ENCODE measurements at places on chromosomes 1 and 21. TPM values are rescaled to one million over a fixed set of nuclear protein-coding genes. Genes with fewer than 3 reads are reported as not detected.

OPTC gene
- total RNA-seq, result not detected

RNU11 gene
- not detected for total RNA-seq

IL20 gene
- not detected for total RNA-seq

SYT14 gene
- 25.1 TPM for total RNA-seq

LYPD8 gene
- not detected for total RNA-seq

SPRR2F gene
- 0.22 TPM for total RNA-seq

FCGR1A gene
- 13.8 TPM for total RNA-seq

SERINC2 gene
- total RNA-seq, result 2.3 TPM

GJA5 gene
- total RNA-seq, result 27.5 TPM

ADGRL2 gene
- total RNA-seq, result 111 TPM

APOBEC4 gene
- total RNA-seq, result 0.66 TPM

KRTAP13-2 gene
- not detected for total RNA-seq

ZNF593OS gene
- total RNA-seq, result not detected

DNA sequence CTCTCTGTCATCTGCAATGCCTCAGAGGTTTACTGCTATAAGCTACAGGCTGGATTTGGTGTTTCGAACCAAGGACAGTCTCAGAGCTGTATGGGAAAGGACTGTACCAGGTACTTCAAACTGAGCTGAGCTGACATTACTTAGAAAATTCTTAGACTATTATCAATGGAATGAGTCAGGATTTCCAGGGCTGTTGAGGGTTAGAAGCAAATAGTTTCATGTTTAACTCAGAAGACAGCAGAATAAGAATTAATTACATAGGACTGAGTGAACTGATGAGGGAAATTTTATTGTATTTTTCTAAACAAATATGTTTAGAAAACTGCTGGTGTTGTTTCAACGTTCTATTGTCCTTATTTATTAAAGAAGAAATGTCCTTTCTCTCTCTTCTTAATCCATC, 74.3 kb upstream of the CAPZB start:
- H3K27me3 ChIP-seq, result no peaks in the 10 kb centered on the region
- H3K27ac ChIP-seq, result no peak overlapping the region
- H3K4me1 ChIP-seq, result peaks cover 7% of the 10 kb centered on the region
- H3K36me3 ChIP-seq, result no peaks in the 10 kb centered on the region
- no peak overlapping the region for H3K4me3 ChIP-seq

- H3K36me3 ChIP-seq, result no peaks in the 10 kb centered on the region
- DNase-seq, result no peak
- no peak overlapping the region for H3K27ac ChIP-seq
- H3K4me1 ChIP-seq, result no peaks in the 10 kb centered on the region
- no peaks in the 10 kb centered on the region for H3K27me3 ChIP-seq
Observed at GRCh38 chr1:221373795-221374194, 368.1 kb downstream of the DUSP10 start.

- H3K4me3 ChIP-seq, result no peak overlapping the region
- H3K27me3 ChIP-seq, result no peaks in the 10 kb centered on the region
- no peaks in the 10 kb centered on the region for H3K4me1 ChIP-seq
- peaks cover 3% of the 10 kb centered on the region for H3K36me3 ChIP-seq
- DNase-seq, result no peak
Observed at GRCh38 chr1:113793878-113794834, 18.1 kb downstream of the RSBN1 start.

DNA sequence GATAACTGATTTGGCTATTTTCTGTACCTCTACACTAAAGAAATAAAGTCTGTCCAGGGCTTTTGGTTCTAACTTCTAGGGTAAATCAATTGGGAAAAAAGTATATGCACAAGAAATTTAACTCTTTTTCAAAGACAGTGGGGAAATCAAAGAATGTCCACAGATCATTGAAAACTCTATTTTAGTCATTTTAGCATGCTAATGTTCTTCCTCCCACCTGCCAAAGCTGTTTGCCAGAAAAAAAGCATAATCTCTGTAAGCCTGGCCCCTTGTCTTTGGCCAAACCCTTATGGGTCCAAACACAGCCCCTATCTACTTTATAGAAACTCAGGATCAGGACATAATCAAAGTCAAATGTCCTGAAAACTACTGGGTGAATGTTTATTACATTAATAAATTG, 302.2 kb upstream of the ESRRG start:
- H3K4me1 ChIP-seq, result peaks cover 4% of the 10 kb centered on the region
- H3K27ac ChIP-seq, result no peak overlapping the region
- H3K27me3 ChIP-seq, result no peaks in the 10 kb centered on the region
- H3K4me3 ChIP-seq, result no peak overlapping the region

GRCh38 chr1:6417961-6418667, 1.6 kb downstream of the HES2 start:
- peaks cover 30% of the 10 kb centered on the region for H3K4me1 ChIP-seq
- H3K36me3 ChIP-seq, result no peaks in the 10 kb centered on the region
- DNase-seq, result no peak
- peaks cover 82% of the 10 kb centered on the region for H3K27me3 ChIP-seq
- no peak overlapping the region for H3K4me3 ChIP-seq

GRCh38 chr1:21651214-21652042, 17.7 kb downstream of the RAP1GAP start:
- no peaks in the 10 kb centered on the region for H3K27me3 ChIP-seq
- H3K4me3 ChIP-seq, result peak overlapping the region; percentile 50
- H3K27ac ChIP-seq, result peak overlapping the region; percentile 80
- peaks cover 78% of the 10 kb centered on the region for H3K4me1 ChIP-seq
- peaks cover 22% of the 10 kb centered on the region for H3K36me3 ChIP-seq

- no peak for DNase-seq
- H3K36me3 ChIP-seq, result no peaks in the 10 kb centered on the region
- no peak overlapping the region for H3K27ac ChIP-seq
- peaks cover 6% of the 10 kb centered on the region for H3K4me1 ChIP-seq
- H3K27me3 ChIP-seq, result no peaks in the 10 kb centered on the region
Observed at GRCh38 chr1:17250601-17251000, 1.7 kb downstream of the PADI3 start.

DNA sequence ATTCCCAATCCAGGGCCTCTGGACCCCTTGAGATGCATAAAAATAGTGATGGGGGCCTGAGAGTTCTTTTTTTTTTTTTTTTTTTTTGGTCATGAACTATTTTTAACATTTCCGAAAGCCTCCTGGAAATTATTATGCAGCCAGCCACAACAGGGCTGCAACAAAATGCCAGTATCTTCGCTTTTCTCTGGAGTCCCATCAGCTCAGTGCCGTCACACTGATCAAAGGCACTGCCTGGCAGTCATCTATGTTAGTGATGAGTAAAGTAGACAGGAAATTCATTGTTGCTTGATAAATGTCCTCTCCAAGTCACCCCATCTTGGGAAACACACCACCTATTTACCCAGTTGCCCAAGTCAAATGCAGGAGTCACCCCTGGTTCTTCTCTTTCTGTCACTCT, 15.2 kb upstream of the PEF1 start:
- no peaks in the 10 kb centered on the region for H3K27me3 ChIP-seq
- DNase-seq, result no peak
- H3K27ac ChIP-seq, result no peak overlapping the region
- H3K36me3 ChIP-seq, result peaks cover 60% of the 10 kb centered on the region
- H3K4me1 ChIP-seq, result peaks cover 13% of the 10 kb centered on the region
- H3K4me3 ChIP-seq, result no peak overlapping the region

- no peak overlapping the region for H3K4me3 ChIP-seq
- no peak for DNase-seq
- H3K4me1 ChIP-seq, result peaks cover 11% of the 10 kb centered on the region
- H3K27ac ChIP-seq, result no peak overlapping the region
- no peaks in the 10 kb centered on the region for H3K36me3 ChIP-seq
- H3K27me3 ChIP-seq, result no peaks in the 10 kb centered on the region
Observed at GRCh38 chr1:182653986-182654385, 30.4 kb downstream of the RGS8 start.

- H3K27me3 ChIP-seq, result no peaks in the 10 kb centered on the region
- DNase-seq, result no peak
- no peaks in the 10 kb centered on the region for H3K4me1 ChIP-seq
- no peak overlapping the region for H3K4me3 ChIP-seq
- H3K36me3 ChIP-seq, result no peaks in the 10 kb centered on the region
- no peak overlapping the region for H3K27ac ChIP-seq
Observed at GRCh38 chr1:4309676-4310320, 344.6 kb upstream of the AJAP1 start.

DNA sequence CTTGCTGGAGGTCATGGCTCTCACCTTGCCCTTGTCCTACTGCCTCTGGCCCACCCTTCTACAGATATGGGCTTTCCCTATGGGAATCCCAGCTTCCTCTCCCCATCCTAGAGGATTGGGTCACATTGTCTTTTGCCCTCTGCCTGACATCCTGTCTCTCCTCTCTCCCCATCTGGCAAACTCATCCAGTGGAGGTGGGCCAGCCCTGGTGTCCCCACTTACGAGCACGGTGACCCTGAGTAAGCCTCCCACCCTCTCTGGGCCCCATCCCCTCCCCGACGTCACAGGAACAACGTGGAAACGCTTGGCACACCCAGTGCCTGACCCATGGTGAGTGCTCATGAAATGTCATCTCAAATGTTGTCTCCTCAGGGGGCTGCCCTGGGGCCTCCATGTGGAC, 56.1 kb upstream of the ID3 start:
- no peak for DNase-seq
- H3K27ac ChIP-seq, result no peak overlapping the region
- H3K36me3 ChIP-seq, result no peaks in the 10 kb centered on the region
- H3K27me3 ChIP-seq, result peaks cover 9% of the 10 kb centered on the region
- H3K4me1 ChIP-seq, result peaks cover 5% of the 10 kb centered on the region

DNA sequence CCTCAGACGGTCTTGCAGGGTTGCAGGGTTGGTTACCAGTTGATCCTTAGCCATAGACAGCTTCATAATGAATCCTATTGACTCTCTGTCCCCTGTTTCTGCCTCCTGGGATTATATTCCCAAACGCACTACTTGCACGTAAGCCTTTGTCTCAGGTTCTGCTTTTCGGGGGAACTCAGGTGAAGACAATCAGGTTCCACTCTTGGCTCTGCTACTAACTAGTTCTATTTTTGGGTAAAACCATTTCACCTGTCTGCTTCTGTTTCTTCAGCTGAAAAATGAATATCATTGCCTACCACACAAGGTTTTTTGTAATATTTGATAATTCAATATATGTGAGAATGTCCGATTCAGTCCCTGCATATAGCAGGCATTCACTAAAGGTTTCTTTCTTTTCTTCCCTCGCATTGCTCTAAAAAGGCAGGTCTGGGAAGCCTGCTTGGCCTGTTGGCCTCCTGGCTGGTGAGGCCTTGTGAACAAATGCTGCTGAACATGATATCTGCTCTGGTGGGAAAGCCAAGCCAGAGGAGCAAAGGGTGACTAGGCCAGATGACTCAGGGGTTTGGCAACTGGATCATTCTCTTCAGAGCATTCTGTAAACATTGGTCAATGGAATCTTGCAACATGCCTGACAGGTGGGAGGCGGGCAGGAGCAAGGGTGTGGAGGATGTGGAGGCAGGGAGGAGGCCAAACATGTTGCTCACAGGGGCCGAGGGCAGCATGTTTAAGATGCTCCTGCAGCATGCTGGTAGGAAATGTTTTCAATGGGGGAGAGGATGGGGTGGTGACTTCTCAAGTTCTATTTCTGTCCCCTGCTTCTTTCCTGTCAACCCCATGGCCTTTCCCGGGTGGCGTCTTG, 23.8 kb downstream of the IER5 start:
- no peak for DNase-seq
- no peak overlapping the region for H3K4me3 ChIP-seq

DNA sequence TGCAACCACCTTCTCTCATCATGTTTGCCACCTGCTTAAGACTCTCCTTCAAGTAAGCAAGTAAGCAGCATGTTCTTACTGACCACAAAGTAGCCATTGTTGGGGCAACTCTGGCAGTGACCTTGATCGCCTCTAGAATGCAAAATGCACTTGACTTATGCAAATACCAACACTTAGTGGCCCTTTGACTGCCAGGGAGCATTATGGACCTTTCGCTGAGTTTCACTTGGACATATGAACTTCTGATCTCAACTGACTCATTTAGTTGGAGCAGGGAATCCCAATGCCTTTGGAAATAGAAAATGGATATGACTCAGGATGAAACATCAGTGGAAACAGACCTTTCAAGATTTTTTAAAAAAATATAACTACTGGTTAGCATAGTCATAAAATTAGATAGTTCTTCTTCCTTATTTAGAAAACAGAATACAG, 6.1 kb upstream of the PLA2G5 start:
- no peaks in the 10 kb centered on the region for H3K27me3 ChIP-seq
- H3K36me3 ChIP-seq, result no peaks in the 10 kb centered on the region
- no peak for DNase-seq

DNA sequence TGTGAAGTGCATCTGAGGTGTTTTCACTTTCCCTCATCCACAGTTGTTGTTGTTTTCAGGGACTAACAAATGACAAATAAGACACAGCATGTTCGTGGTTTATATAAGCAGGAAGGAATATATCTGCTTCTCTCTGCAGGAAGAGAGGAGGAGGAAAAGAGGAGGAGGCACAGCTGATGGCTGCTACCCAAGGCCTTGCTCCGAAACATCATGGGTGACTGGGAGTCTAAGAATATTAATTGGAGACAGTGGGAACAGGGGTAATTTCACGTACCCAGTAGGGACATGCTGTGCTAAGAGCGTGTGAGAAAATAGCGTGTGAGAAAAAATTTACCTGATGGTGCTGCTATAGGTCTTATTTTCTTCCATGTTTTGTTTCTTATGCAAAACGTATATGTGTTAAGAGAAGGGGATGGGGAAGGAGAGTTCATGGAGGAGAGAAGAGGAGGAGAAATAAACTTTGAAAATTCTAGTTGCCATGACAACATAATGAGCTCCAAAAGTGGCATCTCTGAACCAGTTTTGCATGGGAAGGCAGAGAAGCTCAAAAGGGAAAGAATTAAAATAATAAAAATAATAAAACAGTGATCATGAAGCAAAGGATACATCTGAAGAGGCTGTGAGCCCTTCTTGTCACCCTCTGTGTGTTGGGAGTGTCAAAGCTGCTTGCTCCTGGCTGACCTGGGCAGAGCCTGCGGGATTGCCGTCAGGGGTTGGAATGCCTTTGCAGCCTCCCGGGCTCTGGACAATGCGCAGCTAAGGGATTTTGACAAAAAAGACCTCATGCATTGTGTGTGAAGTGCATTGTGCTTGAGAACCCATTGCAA, 192.0 kb downstream of the CACNA1E start:
- DNase-seq, result peak; percentile 75
- no peak overlapping the region for H3K4me3 ChIP-seq
- H3K27me3 ChIP-seq, result no peaks in the 10 kb centered on the region
- peaks cover 12% of the 10 kb centered on the region for H3K4me1 ChIP-seq
- no peak overlapping the region for H3K27ac ChIP-seq

- H3K27ac ChIP-seq, result peak within 1 kb of the TSS; percentile 85
- DNase-seq, result no peak
- H3K36me3 ChIP-seq, result peaks cover 12% of the 10 kb centered on the region
- peaks cover 46% of the 10 kb centered on the region for H3K4me1 ChIP-seq
- H3K4me3 ChIP-seq, result peak within 1 kb of the TSS; percentile 28
Observed at GRCh38 chr1:230713915-230714764, at the start of gene AGT. Gene AGT, minus strand, starts transcription at chr1:230714122. Its CDS starts 3,299 bp downstream, at chr1:230710823.

GRCh38 chr1:169298441-169298840, 69.2 kb downstream of the NME7 start:
- H3K27ac ChIP-seq, result no peak overlapping the region
- no peaks in the 10 kb centered on the region for H3K36me3 ChIP-seq
- H3K4me1 ChIP-seq, result no peaks in the 10 kb centered on the region
- no peak overlapping the region for H3K4me3 ChIP-seq
- H3K27me3 ChIP-seq, result no peaks in the 10 kb centered on the region

- no peaks in the 10 kb centered on the region for H3K27me3 ChIP-seq
- no peak overlapping the region for H3K4me3 ChIP-seq
- no peaks in the 10 kb centered on the region for H3K4me1 ChIP-seq
- peak; percentile 73 for DNase-seq
Observed at GRCh38 chr1:107782217-107782845, 182.6 kb downstream of the VAV3 start.
